ENCODE measurements at places on chromosomes 4 and X.

DNA sequence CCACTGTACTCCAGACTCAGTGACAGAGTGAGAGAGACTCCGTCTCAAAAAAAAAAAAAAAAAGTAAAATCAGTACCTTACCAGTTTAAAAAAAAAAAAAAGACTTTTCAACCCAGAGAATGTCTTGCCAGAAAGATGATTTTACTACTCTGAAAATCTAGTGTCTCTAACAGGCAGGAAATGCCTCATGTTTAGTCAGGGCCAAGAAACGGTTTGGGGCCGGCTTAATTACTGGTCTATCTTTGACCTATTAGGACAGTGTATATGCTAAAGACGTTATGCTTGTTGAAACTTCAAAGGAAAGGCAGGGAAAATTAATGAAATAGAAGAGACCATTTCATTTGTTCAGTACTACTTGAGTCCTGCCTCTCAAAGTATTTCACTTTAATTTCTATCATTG is 9.9 kb downstream of the BEND4 start:
- no peak for DNase-seq

GRCh38 chrX:11591723-11592346 is 73.9 kb downstream of the ARHGAP6 start:
- no peak for DNase-seq

- no peak for DNase-seq
These were observed 381.9 kb downstream of the IL1RAPL1 start for GRCh38 chrX:28969126-28969525.

DNA sequence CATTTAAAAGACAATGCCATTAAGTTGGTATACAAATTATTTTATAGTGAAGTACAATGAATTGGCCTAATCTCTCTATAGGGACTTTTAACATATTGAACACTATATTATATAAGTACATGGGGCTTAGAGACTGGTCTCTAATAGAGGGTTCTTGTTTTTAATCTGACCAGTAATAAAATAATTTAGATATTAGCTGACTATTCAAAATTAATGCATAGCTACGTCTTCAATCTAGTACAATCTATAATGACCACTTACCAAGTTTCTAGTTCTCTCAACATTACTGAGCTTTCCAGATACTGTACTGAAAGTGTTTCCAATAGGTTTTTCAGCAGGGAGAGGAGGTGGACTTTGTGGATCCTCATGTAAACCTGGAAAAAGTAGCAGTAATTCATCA is 59.6 kb downstream of the RPS3A start:
- no peak for DNase-seq

DNA sequence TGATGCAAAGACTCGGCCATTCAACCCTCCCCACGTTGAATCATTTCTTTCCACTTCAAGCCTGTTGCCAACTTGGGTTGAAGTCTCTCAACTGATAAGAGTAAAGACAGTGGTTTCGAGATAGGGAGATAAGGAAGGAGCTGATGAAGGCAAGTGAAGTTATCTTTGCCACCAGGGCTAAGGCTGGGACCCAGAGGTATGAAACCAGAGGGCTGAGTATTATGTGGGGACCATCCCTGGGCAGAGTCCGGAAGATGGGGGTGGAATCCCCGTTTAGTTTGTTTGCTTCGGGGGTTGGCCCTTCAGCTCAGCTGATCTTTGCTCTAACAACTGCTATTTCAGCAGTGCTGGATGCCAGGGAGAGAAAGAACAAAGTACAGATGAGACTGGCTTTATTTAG is 2.3 kb upstream of the XPNPEP2 start:
- no peak for DNase-seq

All from NCI-H1092 (cell line).